ENCODE measurements at places on chromosomes 1 and 21. TPM values are rescaled to one million over a fixed set of nuclear protein-coding genes. Genes with fewer than 3 reads are reported as not detected.

ARTN gene
- 0.18 TPM for total RNA-seq

CFAP74 gene
- not detected for total RNA-seq

FMO4 gene
- total RNA-seq: 0.16 TPM

LRRC38 gene
- total RNA-seq: not detected

PGLYRP4 gene
- total RNA-seq: not detected

ZNF669 gene
- 7.8 TPM for total RNA-seq

RUNX3 gene
- not detected for total RNA-seq

OR2T12 gene
- total RNA-seq: not detected

NPR1 gene
- 9.8 TPM for total RNA-seq

MYOC gene
- total RNA-seq: not detected

KRTAP12-2 gene
- total RNA-seq: not detected

CFHR5 gene
- total RNA-seq: not detected

TAL1 gene
- total RNA-seq: 50.2 TPM

TTC24 gene
- total RNA-seq: not detected

HAO2 gene
- not detected for total RNA-seq

ZFP69 gene
- total RNA-seq: 3.2 TPM

INAVA gene
- 0.42 TPM for total RNA-seq

S100A12 gene
- not detected for total RNA-seq

TEX38 gene
- not detected for total RNA-seq

EXO1 gene
- total RNA-seq: 19.8 TPM

CLEC20A gene
- not detected for total RNA-seq

SUSD4 gene
- total RNA-seq: not detected

HMGN1 gene
- 389 TPM for total RNA-seq

EFNA3 gene
- 2.2 TPM for total RNA-seq

GJA9 gene
- not detected for total RNA-seq

TNFRSF1B gene
- 65.9 TPM for total RNA-seq

INSRR gene
- total RNA-seq: not detected

OR2W3 gene
- total RNA-seq: not detected

LUZP1 gene
- total RNA-seq: 92.3 TPM

HSD3B1 gene
- total RNA-seq: not detected

MT1HL1 gene
- not detected for total RNA-seq

FOXD3 gene
- not detected for total RNA-seq

ALX3 gene
- total RNA-seq: not detected
